ENCODE measurements at places on chromosomes 12 and 14. TPM values are rescaled to one million over a fixed set of nuclear protein-coding genes. Genes with fewer than 3 reads are reported as not detected.

ST8SIA1 gene
- 0.86 TPM for total RNA-seq

DYNLL1 gene
- total RNA-seq: 331 TPM

SETD1B gene
- total RNA-seq: 38.1 TPM

PZP gene
- total RNA-seq: not detected

ASPG gene
- total RNA-seq: not detected

TMEM233 gene
- total RNA-seq: not detected

GALNT9 gene
- not detected for total RNA-seq

RAD9B gene
- total RNA-seq: 0.90 TPM

KITLG gene
- total RNA-seq: not detected

SLC35F4 gene
- total RNA-seq: not detected

CRIP1 gene
- 220 TPM for total RNA-seq

STAC3 gene
- total RNA-seq: 5.7 TPM

PUS1 gene
- total RNA-seq: 61.4 TPM

RNASE7 gene
- total RNA-seq: not detected

LAG3 gene
- total RNA-seq: 52.2 TPM

PIWIL1 gene
- total RNA-seq: not detected

All from T-helper 1 cell treated with Interleukin-12 subunit alpha and Interleukin-12 subunit beta and Interleukin-4 antibody, amounts not matched to agents 30 ng/mL and 1 ng/mL, for 36 hours (primary cell).